ENCODE measurements at places on chromosomes 13 and 19.

GRCh38 chr19:53908106-53908934 is 758 bp upstream of the CACNG7 start:
- DNase-seq, result peak; percentile 95

DNA sequence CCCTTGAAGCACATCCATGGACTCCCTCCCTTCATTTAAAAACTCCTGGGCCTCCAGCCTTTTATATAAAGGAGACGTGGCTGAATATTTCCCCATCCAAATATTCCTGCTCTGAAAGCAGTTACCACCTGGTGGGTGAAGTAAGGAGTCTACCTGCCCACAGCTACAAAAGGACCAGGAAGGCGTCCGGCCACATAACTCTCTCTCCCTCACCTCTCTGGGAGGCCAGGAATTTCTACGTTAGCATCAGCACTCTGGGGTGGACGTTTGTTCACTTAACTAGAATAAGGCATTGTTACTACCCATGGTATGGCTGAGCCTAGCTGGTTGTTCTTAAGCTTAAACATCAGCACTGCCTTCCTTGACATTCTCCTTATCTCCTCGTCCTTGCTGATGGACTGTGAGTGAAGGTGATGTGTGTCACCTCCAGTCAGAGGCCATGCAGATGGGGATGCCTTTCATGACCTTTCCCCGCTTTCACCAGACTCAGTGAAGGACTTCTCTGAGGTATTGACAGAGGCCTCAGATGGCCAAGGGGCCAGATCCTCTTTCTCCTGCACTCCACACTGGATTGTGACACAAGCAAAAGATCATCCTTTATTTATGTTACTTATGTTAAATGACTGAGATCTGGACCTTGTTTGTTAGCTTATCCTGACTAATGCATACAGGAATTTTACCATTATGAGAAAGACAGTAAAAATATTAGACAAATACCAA is 22.2 kb upstream of the KPNA3 start:
- DNase-seq, result no peak

DNA sequence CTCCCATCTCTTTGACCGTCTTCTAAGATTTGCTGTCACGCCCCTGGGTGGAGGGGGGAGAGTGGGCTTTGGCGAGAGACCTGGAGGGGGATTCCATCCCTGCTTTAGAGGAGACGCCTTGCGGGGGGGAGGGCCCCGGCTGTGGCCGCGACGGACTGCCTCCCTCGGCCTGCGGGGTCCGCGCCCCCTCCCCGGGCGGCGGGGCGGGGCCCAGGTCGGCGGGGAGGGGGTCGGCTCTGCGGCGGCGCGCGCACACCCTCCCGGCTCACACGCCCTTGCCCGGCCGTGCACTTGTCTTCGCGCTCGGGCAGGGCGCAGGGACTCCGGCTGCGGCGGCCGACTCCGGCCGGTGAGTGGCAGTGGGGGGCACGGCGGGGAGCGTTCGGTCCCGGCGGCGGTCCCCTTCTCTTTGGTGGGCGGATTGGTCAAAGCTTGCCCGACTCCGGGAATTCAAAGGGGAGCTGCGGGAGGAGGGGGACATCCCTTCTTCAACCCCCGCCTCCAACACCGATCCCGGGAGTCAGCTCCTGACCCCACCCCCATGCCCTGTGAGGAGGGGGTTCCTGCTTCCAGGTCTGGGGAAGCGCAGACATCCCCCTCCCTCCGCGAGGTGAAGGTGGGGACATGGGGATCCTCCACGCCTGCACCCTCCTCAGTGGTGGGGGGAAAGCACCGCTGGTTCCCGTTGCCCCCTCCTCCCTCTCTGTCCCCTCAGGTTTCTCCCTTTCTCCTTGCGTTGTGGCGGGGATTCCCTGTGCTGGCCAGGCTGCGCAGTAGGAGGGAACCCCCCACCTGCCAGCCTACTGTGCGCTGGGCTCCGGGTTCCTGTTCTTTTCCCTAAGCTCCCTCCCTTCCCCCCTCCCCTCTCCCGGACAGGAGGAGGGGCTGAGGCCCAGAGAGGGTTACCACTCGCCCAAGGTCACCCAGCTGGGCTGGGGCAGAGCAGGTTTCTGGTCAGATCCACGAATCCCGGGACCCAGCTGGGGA is 14.6 kb upstream of the KCNN1 start:
- DNase-seq, result no peak

GRCh38 chr13:101982903-101983302 is 418.9 kb downstream of the FGF14 start:
- peak; percentile 41 for DNase-seq

DNA sequence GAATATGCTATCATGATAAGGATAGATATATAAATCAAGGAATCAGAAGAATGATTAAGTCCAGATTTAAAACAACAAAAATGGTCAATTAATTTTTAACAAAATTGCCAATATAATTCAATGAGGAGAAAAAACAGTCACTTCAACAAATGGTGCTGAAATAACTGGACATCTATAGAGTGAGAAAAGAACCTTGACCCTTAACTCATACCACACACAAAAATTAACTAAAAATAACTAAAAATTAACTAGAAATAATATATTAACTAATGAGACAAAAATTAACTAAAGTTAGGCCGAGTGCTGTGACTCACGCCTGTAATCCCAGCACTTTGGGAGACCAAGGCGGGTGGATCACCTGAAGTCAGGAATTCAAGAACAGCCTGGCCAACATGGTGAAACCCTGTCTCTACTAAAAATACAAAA is 9.5 kb downstream of the LGALS7 start:
- DNase-seq, result no peak

- DNase-seq, result peak; percentile 100
Observed at GRCh38 chr19:44890366-44891015, 563 bp upstream of the TOMM40 start.

- no peak for DNase-seq
Observed at GRCh38 chr13:102071711-102072110, 330.1 kb downstream of the FGF14 start.

DNA sequence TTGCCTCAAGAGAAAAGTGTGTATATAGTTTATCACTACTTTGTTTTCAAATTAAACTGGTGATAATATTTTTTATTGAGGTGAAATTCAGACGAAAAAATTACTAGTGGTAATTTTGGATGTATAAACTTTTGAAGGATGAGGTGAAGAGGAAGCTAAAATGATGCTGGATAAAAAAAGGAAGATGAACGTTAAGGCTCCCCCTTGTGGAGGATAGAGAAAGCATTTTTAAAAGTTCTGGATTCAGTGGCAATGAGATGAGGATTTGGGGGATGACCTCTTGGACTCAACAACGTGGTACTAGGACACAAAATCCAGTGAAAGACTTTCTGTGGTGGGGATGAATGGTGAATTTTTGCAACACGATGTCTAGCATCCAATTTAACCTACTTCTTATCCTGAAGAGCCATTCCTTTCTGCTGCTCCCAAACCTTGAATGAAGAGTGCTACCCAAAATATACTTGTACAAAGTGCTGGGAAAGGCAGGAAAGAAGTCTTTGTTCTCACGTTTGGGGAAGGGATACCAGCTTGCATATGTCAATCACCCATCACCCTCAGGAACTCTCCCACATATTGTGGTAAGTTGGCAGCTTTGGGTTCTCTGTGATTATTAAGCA is 7.3 kb upstream of the SIGLEC5 start:
- no peak for DNase-seq

DNA sequence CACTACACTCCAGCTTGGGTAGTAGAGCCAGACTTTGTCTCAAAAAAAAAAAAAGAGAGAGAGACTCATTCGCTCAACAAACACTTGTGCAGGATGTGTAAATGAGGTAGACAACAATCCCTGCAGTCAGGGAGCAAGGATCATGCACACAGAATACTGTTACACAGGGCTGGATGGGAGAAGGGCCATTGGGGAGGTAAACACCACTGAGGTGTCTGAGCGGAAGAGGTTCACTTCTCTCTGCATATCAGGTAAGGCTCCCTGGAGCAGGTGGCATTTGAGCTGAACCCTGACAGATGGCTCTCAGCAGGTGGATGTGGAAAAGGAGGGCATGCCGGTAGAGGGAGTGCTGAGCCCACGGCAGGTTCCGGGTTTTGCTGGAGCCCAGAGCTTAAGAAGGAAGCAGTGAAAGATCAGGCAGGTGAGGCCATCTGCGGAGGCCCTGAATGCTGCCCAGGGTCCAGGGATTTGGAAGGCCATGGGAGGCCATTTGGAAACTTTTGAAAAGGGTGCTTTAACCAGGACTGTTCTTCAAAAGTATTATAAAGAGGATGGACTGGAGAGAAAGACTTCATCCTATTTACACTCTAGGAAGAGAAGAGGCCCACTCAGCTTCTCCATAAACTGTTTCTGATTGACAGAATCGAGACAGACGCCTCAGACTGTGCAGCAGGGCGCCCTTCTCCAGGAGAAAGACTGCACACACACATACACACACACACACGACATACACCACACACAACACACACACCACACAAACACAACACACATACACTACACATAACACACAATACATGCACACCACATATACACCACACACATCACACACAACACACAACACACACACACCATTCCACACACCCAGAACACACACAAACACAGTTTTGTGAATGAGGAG is 199.4 kb downstream of the USP12 start:
- no peak for DNase-seq

- DNase-seq, result no peak
Observed at GRCh38 chr19:2488405-2488941, 12.5 kb downstream of the GADD45B start.

GRCh38 chr19:33948651-33949335 is 152.1 kb downstream of the KCTD15 start:
- no peak for DNase-seq

DNA sequence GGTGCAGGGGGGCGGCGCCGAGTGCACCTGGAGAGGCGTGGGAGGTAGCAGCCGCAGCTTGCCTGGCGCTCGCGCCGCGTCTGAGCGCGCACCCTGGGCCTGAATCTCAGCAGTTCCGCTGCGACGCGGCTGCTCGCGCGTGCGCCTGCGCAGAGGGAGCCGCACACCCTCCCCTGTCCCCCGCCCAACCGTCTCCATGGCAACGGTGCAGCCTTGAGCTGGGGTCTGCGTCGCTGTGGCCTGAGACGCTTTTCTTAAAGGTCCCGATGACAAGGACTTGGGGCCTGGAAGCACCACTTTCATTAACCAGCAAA is at the start of gene PNMA8B:
TSS of gene PNMA8B (minus strand) at position 82 of the 314 bp plus-strand sequence. CDS start 402 bp downstream, outside the sequence.
- DNase-seq, result peak; percentile 94

- DNase-seq, result peak; percentile 82
Observed at GRCh38 chr13:26929971-26930730, 169.6 kb upstream of the GPR12 start.

DNA sequence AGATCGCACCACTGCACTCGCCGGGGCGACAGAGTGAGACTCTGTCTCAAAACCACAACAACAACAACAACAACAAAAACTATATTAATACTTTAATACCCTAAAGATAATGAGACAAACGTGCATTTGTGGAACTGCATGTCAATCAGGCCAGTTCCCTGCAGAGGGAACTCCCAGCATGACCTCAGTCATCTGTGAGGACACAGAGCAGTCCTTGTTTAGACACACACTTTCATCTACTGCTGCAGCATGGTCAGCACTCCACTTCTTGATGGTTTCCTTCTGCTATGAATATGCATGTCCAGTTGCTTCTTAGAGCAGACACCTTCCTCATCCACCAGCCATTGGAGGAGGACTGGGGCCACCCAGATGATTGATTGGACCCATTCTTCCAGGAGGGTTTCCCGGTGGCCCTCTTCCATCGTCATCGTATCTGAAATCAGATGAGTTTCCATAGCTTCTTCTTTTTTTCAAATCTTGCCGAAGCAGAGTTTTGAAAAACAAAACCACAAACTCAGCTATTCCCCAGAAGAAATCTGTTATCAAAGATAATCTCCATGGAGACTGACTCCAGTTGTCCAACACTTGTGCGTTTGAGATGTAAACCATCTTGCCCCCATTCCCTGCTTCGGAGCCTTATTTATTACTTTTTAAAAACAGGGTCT is 26.5 kb downstream of the ZNF607 start:
- DNase-seq, result peak; percentile 74

DNA sequence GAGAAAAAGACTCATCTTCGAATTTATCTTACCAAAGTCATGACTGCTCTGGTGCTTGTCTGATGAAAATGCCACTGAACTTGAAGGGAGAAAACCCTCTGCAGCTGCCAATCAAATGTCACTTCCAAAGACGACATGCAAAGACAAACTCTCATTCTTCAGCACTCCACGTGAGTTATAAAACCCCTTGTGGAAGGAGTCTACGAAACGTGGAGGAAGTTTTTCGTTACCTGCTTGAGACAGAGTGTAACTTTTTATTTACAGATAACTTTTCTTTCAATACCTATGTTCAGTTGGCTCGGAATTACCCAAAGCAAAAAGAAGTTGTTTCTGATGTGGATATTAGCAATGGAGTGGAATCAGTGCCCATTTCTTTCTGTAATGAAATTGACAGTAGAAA is 19.2 kb upstream of the PHF11 start:
- no peak for DNase-seq

GRCh38 chr19:46787331-46788261 is 798 bp downstream of the SLC1A5 start:
- DNase-seq, result no peak

GRCh38 chr13:22235950-22236290 is 565.0 kb downstream of the FGF9 start:
- no peak for DNase-seq

DNA sequence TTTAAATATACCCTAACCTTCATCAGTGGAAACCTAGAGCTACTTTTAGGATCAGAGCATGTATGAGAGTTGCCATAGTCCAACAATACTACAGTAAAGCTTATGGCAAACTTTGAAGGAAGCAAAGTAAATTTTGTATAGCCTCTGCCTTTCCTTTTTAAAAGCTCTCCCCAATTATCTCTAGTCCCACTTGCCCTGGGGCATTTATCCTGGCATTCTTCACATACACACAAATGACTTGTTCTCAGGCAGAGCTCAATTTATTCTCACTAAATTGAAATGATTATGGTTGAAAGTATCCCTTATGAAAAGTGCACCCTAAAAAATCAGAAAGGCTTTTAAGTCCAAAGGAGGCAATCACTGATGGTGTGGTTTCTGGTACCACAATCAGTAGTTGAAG is 94.1 kb upstream of the UFM1 start:
- no peak for DNase-seq

GRCh38 chr19:40592170-40592569 is 9.0 kb upstream of the LTBP4 start:
- DNase-seq, result peak; percentile 50

All from Ammon's horn (tissue), 1 donor.